Sigmoid colon (tissue), 7 donors: ENCODE measurements at places on chromosomes 4 and X. TPM values are rescaled to one million over a fixed set of nuclear protein-coding genes. Genes with fewer than 3 reads are reported as not detected.

DNA sequence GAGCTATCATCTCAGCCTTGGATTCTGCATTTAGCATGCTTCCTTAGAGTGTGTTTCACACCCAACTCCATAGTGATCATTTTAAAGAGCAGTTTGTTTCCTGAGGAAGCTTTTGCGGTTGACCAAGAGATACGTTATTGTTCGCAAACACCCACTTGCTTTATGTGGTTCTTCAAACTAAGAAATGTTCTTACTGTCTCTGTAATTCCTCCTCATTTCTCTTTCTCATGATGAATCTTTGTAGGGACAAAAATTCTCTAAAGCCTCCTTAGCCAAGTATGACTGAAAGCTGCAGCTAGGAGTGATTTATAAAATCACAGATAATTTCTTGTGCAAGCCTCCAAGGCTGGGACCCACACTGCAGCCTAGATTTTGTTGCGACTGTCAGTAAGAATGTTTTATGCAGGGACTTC, 10.0 kb downstream of the TNIP3 start:
- H3K4me1 ChIP-seq: peaks cover 5% of the 10 kb centered on the region
- no peak overlapping the region for H3K27ac ChIP-seq
- no peak for DNase-seq
- H3K27me3 ChIP-seq: no peaks in the 10 kb centered on the region
- no peak overlapping the region for H3K4me3 ChIP-seq
- no peaks in the 10 kb centered on the region for H3K36me3 ChIP-seq

GRCh38 chrX:16101581-16101980, 21.8 kb upstream of the GRPR start:
- no peaks in the 10 kb centered on the region for H3K4me1 ChIP-seq
- H3K27ac ChIP-seq: no peak overlapping the region
- no peaks in the 10 kb centered on the region for H3K36me3 ChIP-seq

DNA sequence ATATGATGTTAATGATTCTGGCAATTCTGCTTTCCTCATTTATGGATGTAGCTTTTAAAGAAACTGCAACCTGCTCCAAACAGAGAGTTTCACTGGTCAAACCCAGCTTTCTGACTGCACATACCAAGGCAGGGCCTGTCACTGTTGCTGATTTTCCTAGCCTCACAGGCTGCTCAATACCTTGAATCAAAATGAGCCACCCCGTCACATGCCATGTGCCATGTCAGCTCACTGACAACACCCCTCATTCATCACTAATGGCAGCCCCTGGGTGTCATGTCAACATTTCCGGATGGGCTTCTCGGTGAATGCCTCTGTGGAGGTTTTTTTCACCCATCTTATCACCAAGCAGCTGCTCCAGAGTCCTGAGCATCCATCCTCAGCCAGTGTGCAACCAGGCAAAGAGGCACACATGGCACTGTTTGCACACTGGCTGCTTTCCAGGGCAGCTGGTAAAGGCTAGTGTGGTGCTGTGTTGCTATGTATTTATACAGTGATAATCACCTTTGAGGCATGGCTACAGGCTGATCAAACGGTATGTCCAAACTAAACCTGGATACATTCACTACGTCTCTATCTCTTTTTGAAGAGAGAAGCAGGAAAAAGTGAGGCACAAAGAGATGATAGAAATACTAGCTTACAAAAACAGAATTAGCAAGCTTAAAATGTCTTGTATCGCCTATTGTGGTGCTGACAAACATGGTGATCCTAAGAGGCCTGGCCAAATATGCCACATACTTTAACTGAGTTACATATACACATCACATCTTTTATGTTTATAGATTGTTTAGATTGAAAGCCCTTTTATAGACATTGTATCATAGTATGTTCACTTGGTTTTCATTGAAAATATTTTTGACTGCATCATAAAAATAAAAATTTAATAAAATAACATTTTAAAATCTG, 94.6 kb upstream of the INPP4B start:
- no peak for DNase-seq
- H3K4me1 ChIP-seq: no peaks in the 10 kb centered on the region
- no peaks in the 10 kb centered on the region for H3K27me3 ChIP-seq
- no peak overlapping the region for H3K27ac ChIP-seq
- H3K36me3 ChIP-seq: no peaks in the 10 kb centered on the region

- H3K36me3 ChIP-seq: no peaks in the 10 kb centered on the region
- DNase-seq: no peak
- no peaks in the 10 kb centered on the region for H3K27me3 ChIP-seq
- no peaks in the 10 kb centered on the region for H3K4me1 ChIP-seq
- no peak overlapping the region for H3K4me3 ChIP-seq
Observed at GRCh38 chrX:136823175-136823574, 42.4 kb upstream of the ARHGEF6 start.

SYTL4 gene
- total RNA-seq: 32.8 TPM

DNA sequence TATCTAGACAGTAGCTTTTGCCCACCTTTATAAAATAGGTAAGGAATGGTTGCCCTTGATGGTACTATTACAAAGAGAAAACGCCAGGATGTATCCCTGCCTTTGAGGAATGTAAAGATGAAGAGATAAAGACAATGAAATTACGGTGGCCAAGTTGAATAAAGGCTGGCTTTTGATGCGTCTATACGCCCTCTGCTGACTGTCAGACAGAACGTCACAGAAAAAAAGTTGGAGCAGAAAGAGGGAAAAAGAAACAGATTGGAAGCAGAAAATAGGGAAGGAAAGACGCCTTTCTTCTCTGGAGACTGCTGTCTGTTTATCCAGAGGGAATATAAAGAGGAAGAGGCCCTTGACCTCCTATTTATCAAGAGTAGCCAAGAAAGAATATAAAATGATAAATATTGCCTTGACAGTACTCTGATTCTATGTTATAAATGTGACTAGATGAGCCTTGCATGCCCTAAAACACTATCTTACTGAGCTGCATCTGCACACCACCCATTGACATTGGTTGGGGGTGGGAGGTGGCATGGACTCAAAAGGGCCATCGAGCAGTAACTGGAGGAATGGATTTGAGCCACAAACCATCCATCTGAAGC, 30.6 kb downstream of the PCDH19 start:
- H3K36me3 ChIP-seq: no peaks in the 10 kb centered on the region
- no peaks in the 10 kb centered on the region for H3K4me1 ChIP-seq
- no peak for DNase-seq
- H3K27ac ChIP-seq: no peak overlapping the region
- no peaks in the 10 kb centered on the region for H3K27me3 ChIP-seq
- no peak overlapping the region for H3K4me3 ChIP-seq

CCDC110 gene
- total RNA-seq: 1.6 TPM

GRCh38 chrX:45344594-45344993, 143.9 kb upstream of the DIPK2B start:
- DNase-seq: no peak
- no peaks in the 10 kb centered on the region for H3K4me1 ChIP-seq
- H3K27ac ChIP-seq: no peak overlapping the region
- no peaks in the 10 kb centered on the region for H3K27me3 ChIP-seq

GRCh38 chr4:1958276-1959103, 50.3 kb downstream of the NELFA start:
- no peak overlapping the region for H3K4me3 ChIP-seq
- H3K27me3 ChIP-seq: no peaks in the 10 kb centered on the region

DNA sequence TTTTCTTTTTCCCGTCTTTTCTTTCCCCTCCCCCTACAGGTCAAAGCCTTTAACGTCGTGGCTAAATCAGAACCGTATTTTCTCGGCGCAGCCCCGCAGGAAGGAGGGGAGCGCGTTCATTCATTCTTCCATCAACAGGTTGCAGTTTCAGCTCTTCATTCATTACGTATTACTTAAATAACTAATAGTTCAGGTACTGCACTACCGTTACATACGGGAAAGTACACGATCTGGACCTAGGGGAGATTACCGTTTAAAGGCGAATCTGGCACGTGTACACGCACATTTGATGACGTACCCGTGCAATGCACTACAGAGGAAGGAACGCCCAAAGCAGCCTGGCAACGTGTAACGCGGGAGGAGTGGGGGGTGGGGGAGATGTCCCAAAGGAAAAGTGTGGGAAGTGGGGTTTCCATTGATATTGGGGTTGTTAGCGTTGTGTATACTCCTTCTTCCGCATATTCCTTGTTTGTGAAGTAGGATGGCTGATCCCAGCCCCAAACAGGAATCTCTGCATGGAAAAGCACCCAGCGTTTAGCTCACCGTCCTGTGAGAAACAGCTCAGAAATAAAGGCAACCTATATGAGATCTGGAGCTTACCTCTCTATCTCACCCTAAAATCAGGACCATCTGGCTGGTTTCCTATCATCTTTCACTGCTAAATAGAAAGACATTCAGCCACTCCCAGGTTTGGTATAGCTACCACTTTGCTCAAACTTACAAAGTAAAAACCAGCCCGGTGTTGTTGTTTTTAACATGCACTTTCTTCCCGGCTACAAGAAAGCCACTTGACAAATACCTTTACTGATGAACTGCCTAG, 585 bp upstream of the SEC24D start:
- peak overlapping the region; percentile 96 for H3K27ac ChIP-seq
- peak overlapping the region; percentile 86 for H3K4me3 ChIP-seq
- H3K36me3 ChIP-seq: no peaks in the 10 kb centered on the region
- no peaks in the 10 kb centered on the region for H3K27me3 ChIP-seq

- H3K4me3 ChIP-seq: no peak overlapping the region
- H3K27ac ChIP-seq: peak overlapping the region; percentile 45
- peaks cover 4% of the 10 kb centered on the region for H3K4me1 ChIP-seq
- peak; percentile 82 for DNase-seq
- H3K36me3 ChIP-seq: no peaks in the 10 kb centered on the region
Observed at GRCh38 chrX:13669246-13669737, 16.4 kb downstream of the TCEANC start.

TIMP1 gene
- total RNA-seq: 105 TPM

PDCL2 gene
- not detected for total RNA-seq

- no peaks in the 10 kb centered on the region for H3K4me1 ChIP-seq
- no peak for DNase-seq
- H3K36me3 ChIP-seq: no peaks in the 10 kb centered on the region
- H3K27me3 ChIP-seq: no peaks in the 10 kb centered on the region
- no peak overlapping the region for H3K27ac ChIP-seq
Observed at GRCh38 chr4:170047771-170048354, 21.7 kb upstream of the MFAP3L start.

GRCh38 chr4:6908432-6909112, 1.1 kb upstream of the TBC1D14 start:
- DNase-seq: peak; percentile 53
- H3K4me3 ChIP-seq: peak overlapping the region; percentile 76
- H3K4me1 ChIP-seq: no peaks in the 10 kb centered on the region
- no peaks in the 10 kb centered on the region for H3K36me3 ChIP-seq
- H3K27ac ChIP-seq: peak overlapping the region; percentile 99
- H3K27me3 ChIP-seq: no peaks in the 10 kb centered on the region

SPIN3 gene
- total RNA-seq: 9.4 TPM

GRCh38 chrX:27598312-27598711, 8.2 kb downstream of the DCAF8L2 start:
- no peaks in the 10 kb centered on the region for H3K4me1 ChIP-seq
- no peak overlapping the region for H3K27ac ChIP-seq
- no peak for DNase-seq
- H3K27me3 ChIP-seq: no peaks in the 10 kb centered on the region
- no peaks in the 10 kb centered on the region for H3K36me3 ChIP-seq
- H3K4me3 ChIP-seq: no peak overlapping the region

DNA sequence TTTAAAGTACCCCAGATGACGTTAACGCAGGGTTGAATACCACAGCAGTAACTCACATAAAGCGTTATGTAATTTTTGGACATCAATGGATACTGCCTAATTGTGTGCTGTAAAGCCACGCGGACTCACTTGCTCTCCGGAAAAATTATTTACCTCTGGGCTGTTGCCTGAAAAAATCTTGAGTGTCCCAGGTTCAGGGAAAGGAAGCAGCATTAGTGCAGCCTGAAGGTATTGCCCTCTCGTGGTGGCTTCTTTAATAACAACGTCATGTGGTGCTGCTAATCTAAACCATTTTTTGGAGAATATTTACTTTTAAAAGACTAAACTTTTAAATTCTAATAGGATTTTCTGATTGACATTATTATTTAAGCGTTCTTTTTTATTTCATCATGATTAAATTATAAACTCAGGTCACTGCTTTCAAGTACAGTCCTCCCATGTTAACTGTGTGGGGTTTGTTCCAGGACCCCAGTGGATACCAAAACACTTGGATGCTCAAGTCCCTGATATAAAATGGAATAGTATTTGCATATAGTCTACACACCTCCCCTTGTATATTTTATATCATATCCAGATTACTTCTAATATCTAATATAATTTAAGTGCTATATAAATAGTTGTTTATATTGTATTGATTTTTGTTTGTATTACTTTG, 384.8 kb downstream of the FAM133A start:
- H3K27ac ChIP-seq: no peak overlapping the region
- H3K27me3 ChIP-seq: no peaks in the 10 kb centered on the region
- no peaks in the 10 kb centered on the region for H3K4me1 ChIP-seq
- no peaks in the 10 kb centered on the region for H3K36me3 ChIP-seq

LRAT gene
- 1.8 TPM for total RNA-seq

HAND2 gene
- 183 TPM for total RNA-seq

GRCh38 chr4:17024425-17024824, 126.0 kb upstream of the LDB2 start:
- H3K36me3 ChIP-seq: no peaks in the 10 kb centered on the region
- H3K27me3 ChIP-seq: no peaks in the 10 kb centered on the region
- H3K27ac ChIP-seq: no peak overlapping the region
- DNase-seq: no peak

- no peak for DNase-seq
- H3K4me3 ChIP-seq: no peak overlapping the region
- no peaks in the 10 kb centered on the region for H3K4me1 ChIP-seq
- no peaks in the 10 kb centered on the region for H3K36me3 ChIP-seq
- H3K27ac ChIP-seq: no peak overlapping the region
Observed at GRCh38 chrX:18793601-18794089, 86.2 kb downstream of the PPEF1 start.

DNA sequence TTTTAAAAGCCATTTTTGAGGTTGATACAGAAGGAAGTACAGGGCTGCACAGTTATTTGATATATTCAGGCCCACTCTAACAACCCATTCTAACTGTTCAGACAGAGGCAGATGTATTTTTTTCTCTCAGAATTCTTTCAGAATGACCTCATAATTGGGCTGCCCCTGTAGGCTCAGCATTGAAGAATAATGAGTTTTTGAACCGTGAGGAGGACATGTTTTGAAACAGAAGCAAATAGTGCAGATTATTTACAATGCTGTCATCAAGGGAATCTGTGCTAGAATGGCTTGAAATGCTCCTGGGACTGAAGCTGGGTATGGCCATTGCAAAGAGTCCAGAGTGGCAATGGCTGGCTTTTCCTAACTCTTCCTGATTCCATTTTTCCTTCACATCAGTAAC, 158.1 kb downstream of the SOX3 start:
- H3K36me3 ChIP-seq: no peaks in the 10 kb centered on the region
- no peaks in the 10 kb centered on the region for H3K27me3 ChIP-seq
- H3K4me1 ChIP-seq: no peaks in the 10 kb centered on the region
- no peak overlapping the region for H3K27ac ChIP-seq

- no peak overlapping the region for H3K4me3 ChIP-seq
- no peaks in the 10 kb centered on the region for H3K36me3 ChIP-seq
Observed at GRCh38 chr4:26692014-26692726, 108.3 kb downstream of the TBC1D19 start.
